ENCODE measurements at places on chromosomes 5 and 9.
A peak's percentile ranks its signal among the peaks of the same experiment; 100 is the strongest.

DNA sequence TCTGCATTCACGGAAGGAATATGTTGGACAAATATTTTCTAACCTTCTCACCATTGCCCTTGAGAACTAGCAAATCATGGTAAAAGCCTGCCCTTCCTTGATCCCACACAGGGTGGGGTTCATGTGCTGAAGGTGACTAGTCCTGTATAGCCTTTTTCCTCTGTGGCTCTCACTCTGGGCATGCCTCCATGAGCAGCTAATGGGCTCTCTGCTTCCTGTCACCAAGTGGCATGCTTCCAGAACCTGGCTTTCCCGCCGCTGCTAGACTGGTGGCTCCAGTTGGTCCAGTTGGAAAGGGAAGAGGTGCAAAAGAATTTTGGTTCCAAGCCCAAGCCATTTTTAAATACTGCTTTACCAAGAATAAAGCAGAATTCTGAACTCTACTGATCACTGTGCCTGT, 35.5 kb downstream of the FBXO10 start:
- no peak for DNase-seq

DNA sequence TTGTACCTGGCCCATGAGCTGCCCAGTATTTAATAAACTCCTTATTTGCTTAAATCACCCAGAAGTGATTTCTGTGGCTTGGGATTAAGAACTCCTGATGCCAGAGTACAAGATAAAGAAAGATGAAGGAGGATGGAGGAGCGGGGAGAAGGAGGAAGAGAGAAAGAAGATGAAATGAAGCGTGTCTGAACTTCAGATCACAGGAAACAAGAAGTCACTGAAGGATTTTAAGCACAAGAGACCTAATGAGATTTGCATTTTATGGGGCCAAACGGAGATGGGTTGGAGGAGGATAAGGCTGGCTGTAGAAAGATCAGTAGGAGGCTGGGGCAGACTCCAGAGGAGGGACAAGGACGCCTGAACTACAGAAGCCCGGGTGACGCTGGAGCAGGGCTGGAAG, 3.1 kb downstream of the EIF4E1B start:
- no peak for DNase-seq

DNA sequence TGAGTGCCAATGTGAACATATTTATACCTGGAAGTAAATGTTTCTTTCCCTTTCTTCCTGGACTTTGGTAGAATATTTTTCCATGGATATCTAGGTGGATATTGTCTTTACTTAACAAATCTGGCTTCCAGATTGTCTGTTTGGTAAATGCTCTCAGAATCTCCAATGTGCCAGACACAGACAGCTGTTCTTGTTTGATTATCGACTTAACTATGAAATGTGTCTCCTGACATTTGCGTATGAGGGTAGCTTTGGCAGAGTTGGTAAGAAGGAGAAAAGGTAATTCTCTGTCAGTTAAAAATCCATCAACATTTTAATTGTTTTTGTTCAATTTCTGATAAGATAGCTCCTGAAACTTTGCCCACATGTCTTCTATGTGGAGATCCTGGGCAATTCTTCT, 196.4 kb upstream of the NUDT12 start:
- no peak for DNase-seq

- peak; percentile 25 for DNase-seq
These were observed 71.9 kb downstream of the MVB12B start for GRCh38 chr9:126398403-126399058.

DNA sequence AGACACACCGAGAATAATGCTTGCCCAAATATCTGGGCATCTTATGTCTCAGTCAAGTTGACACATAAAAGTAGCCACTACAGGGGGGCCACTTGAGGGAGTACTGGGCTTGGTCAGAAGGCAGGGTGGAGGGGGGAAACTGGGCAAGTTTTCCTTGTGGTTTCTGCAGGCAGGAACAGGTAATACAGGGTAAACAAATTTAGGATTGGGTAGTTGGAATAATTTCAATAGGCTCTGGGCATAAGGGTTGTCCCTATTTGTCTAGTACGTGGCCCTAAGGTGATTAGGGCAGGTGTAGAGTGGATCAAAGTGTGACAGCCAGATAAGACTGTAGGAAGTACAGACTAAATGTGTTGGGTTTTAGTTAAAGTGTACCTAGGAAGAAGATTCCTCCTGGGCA, 353.1 kb downstream of the TLE4 start:
- DNase-seq = no peak

GRCh38 chr9:137111788-137112563, 2.6 kb downstream of the DPP7 start:
- no peak for DNase-seq

- no peak for DNase-seq
These were observed 60.0 kb downstream of the IL6ST start for GRCh38 chr5:55934720-55935119.

DNA sequence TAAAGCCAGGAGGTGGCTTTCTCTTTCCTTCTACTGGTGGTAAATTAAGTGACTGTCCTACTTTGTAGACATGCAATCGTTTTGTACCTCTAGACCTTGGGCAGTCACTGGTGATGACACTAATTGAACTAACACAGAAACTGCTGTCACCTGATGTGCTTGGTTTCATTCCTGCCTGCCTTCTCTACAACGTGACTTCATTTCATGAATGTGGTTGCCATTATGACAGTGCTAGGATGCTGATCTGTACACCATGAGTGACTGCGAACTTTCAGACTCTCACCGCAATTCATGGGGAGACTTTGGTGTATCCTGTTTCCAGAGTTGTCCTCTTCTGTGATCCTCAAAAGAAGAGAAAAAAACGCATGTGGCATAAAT, 47.5 kb downstream of the UBE2QL1 start:
- no peak for DNase-seq

DNA sequence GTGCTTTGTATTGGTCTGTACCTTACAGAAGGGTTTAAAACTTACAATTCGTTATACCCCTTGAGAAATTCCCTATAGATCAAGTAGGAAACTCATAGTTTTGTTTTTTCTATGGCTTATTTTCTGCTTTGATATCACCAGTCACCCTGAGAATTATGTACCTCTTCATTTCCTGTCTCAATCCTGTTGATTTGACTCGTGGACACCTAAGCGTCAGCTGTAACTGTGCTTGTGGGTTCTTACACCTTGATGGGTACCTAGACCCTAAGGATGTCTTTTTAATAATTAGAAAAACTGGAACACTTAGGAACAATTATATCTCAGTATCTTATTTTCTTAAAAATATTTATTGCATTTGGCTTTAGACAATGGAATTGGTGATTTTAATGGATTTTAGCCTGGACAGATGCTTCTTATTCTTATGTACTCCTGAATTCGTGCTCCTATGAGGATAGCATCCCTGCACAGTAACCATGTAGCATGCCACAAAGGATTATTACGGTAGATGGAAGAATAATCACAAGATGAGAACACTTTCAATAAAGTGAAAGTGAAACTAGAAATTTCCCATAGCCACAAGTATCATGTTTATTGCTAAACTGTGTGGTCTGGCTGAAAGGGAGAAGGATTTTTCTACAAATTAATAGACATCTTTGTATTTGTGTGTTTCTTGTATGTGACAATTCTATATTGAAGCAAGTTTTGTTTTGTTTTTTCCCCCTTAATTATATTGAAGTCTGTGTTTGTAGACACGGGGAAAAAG, 1920.3 kb upstream of the WWC1 start:
- DNase-seq = no peak

DNA sequence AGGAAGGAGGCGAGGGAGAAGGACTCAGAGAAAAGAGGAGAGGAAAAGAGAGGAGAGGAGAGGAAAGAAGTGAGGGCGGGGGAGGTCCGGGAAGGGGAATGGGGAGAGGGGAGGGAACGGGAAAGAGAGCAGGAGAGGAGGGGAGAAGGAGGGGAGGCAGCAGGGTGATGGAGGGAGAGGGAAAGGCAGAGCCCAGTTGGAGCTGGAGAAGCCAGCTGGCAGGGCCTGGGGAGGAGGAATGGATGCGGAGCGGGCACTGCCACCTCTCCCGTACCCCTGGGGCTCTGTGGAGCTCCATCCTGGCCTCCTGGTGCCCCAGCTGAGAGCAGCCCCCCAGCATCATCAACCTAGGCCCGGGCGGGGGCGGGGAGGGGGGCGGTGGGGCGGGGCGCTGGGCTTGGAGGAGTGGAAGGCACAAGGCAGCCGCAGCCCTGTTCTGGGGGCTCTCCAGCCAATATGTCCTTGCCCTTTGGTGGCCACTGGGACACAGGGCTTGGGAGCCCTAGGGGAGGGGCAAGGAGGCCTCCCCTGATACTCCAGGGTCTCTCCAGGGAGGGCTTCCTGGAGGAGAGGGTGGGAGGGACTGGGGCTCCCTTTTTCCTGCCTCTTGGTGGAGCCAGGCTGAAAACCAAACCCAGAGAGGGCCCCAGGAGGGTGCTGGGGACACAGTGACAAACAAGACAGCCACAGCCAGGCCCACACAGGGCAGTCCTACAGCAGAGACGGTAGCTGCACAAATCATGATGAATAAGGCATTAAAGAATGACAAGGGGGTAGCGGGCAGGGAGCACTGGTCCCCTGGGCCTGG, 123.7 kb downstream of the C9orf50 start:
- DNase-seq = peak; percentile 67

DNA sequence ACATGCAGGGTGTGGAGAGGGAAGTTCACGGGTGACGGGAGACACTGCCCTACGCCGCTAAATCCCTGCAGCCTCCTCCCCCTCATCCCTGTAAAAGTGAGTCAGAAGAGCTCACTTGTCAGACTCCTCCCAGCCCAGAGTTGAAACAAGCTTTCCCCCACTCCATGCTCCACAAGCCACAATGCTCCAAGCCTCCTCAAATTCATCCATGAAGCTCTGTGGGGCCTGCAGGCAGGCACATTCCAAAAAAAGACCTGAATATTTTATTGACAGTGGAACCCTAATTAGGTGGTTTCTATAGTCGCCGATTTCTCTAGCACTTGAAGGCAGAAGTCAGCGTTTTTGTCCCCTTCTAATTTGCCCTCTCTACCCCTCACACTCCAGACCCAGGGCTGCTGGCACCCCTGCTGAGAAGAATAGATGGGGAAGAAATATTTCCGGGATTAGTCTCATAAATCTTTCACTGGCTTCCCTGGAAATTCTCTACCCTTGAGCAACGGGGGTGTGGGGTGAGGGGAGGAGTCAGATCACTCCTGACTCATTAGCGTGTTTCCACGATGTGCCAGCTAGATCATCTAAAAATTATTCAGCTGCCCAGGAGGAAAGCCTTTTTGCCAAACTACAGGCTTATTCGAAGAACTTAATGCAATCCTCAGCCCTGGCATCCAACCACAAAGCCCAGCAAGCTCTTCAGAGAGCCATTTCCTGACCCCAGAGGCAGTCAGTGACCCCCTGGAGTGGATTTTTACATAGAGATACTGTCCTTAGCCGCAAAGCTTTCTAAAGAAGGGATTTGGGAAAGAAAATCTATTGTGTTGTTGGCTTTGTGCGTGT, 97.1 kb downstream of the ENC1 start:
- no peak for DNase-seq

DNA sequence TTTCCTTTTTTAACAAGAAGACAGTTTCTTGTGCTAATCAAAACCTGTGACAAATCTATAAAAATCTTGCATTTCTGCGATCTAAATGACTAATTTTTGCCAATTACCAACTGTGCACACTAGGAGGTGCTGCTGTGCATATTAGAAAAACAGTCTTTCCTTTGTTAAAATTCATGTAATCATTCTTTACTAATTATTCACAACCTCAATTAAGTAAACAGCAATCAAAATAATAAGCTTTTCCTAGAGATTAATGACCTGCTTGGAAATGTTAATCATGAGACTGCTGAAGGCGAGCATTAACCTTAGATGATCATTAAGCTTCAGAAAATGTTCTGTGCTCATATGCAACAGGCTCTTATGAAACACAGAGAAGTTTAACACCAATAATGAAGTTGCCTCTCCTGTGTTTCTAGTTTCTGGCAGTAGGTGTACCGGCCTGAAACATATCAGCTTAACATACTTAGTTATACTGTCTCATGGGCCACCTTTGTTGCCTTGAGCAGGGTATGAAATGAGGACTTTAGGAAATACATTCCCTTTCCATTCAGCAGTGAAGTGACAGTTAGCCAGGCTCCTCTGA, 17.7 kb downstream of the RFESD start:
- DNase-seq = peak; percentile 0

GRCh38 chr5:160369990-160370712, at the start of gene C1QTNF2:
Gene C1QTNF2 (minus strand): TSS chr5:160370626. CDS start chr5:160355011, 15,615 bp downstream.
- no peak for DNase-seq

GRCh38 chr9:4346131-4346530, 46.3 kb upstream of the GLIS3 start:
- DNase-seq = no peak

- DNase-seq = no peak
These were observed 529 bp downstream of the CSNK1A1 start for GRCh38 chr5:149550594-149551226.

- DNase-seq = no peak
These were observed 28.4 kb downstream of the JADE2 start for GRCh38 chr5:134553821-134554267.

- DNase-seq = no peak
These were observed 14.7 kb downstream of the MFAP3 start for GRCh38 chr5:154053468-154053867.

DNA sequence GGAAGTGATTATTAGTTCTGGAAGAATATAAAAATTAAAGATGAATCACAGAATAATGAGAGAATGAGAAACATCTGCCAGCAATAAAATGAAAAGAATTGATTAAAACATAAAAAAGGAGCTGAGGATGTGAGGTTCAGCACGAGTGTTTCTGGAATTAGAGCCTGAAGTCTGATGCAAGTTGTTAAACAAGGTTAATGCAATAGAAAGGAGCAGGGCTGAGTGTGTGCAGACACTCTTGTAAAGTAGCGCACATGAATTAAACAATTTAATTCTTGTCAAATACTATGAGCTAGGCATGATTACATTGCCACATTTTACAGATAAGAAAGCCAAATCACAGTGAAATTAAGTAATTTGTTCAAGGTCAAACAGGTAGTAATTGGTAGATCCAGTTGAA, 384.2 kb downstream of the TAF11L14 start:
- no peak for DNase-seq

- no peak for DNase-seq
These were observed 201.7 kb upstream of the OTULINL start for GRCh38 chr5:14379739-14380497.

DNA sequence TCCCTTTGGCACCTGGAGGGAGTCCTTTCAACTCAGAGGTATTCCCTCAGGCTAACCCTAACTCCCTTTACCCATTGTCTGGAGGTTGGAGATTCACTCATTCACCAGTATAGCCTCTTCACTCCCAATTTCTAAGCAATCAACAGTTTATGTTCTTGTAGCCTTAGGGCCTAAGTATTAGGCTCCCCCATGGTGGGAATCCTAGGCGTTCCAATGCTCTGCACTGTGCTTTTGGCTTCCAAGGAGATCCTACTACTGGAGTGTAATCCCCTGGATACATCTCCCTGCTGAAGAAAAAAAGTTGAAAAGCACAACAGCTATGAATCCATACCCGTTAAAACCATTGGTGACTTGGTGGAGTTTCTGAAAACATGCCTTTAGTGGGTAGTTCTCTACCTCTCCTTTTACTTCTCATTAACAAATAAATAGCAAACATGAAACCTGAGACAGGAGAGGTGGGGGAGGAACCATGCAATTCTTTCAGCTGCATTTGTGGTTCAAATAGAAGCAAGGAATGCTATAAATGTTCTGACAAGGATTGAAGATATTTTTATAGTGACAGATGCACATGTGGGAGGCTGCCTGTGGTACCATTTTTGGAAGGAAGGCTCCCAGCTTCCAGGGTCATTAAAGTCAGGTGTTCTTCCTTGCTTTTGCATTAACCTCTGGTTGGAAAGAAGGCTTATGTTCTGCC, 397.1 kb downstream of the DMAC1 start:
- no peak for DNase-seq
